Thyroid gland (tissue), 4 donors: ENCODE measurements at places on chromosomes 5 and 9. TPM values are rescaled to one million over a fixed set of nuclear protein-coding genes. Genes with fewer than 3 reads are reported as not detected.

ACTBL2 gene
- total RNA-seq = 0.59 TPM

GRCh38 chr5:116378007-116378776, 196.4 kb downstream of the SEMA6A start:
- no peak for DNase-seq

GSN gene
- 1,547 TPM for total RNA-seq

DNA sequence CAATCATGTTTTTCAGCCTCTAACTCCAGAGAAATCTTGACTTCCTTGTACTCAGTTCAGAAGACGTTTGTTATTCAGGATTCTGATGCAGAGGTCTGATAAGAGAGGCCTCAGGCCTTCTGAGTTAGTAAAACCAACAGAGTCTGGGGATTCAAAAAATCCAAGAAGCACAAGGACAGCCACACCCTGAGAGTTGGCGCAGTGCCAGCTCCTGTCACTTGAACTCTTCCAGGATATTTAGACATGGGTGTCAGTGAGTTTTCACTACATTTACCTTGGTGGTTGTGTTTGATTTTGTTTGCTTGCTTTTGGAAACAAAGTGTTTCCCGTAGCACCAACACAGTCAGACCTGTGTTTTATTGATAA, 41.6 kb upstream of the PDE8B start:
- DNase-seq = peak; percentile 81

GRM6 gene
- total RNA-seq = not detected
